ENCODE measurements at places on chromosomes 16 and 17.

DNA sequence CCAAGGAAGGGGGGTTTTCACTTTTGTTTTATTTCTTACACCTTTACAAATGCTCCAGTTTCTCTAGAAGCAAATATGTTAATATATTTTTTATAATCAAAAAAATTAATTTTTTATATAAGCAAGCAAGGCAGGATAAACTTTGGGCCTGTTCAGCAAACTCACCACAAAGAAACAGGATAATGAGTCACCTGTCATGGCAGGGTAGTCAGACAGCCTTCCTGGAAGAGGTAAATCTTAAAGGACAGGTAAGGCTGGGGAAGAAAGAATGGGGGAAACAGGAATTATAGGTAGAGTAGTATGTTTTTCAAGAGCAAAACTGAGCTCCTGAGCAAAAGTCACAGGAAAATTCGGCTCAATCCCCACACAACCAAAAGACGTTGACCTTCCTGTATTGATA lies 186.3 kb upstream of the SOX9 start:
- H3K27me3 ChIP-seq = no peaks in the 10 kb centered on the region
- H3K27ac ChIP-seq = no peak overlapping the region
- no peak overlapping the region for H3K4me3 ChIP-seq
- no peak for DNase-seq

DNA sequence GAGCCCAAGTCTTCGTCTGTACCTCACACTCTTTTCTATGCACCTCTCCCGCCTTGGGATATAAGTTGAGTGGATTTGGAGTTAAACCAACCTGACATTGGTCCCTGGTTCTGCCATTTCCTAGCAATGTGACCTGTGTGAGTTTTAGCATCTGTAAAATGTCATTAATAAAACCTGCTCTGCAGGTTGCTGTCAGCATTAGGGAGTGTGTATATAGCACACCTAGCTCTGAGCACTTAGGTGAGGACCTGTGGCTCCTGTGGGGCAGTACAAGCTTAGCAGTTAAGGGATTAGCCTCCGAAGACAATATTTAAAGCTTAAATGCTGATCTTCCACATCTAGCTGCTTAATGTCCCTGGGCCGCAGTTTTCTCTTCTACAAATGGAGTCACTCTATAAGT lies 248.0 kb downstream of the TMEM114 start:
- no peak overlapping the region for H3K27ac ChIP-seq
- H3K4me1 ChIP-seq = no peaks in the 10 kb centered on the region
- H3K36me3 ChIP-seq = no peaks in the 10 kb centered on the region
- no peak overlapping the region for H3K4me3 ChIP-seq
- DNase-seq = no peak
- H3K27me3 ChIP-seq = peaks cover 2% of the 10 kb centered on the region

GRCh38 chr16:16138034-16138635 lies 85.2 kb downstream of the ABCC6 start:
- H3K27me3 ChIP-seq = no peaks in the 10 kb centered on the region
- H3K36me3 ChIP-seq = peaks cover 50% of the 10 kb centered on the region
- H3K4me3 ChIP-seq = no peak overlapping the region
- peaks cover 11% of the 10 kb centered on the region for H3K4me1 ChIP-seq

- DNase-seq = no peak
- H3K36me3 ChIP-seq = peaks cover 19% of the 10 kb centered on the region
- peak overlapping the region; percentile 1 for H3K27ac ChIP-seq
- H3K4me3 ChIP-seq = peak overlapping the region; percentile 60
Observed at GRCh38 chr16:68079626-68080344, 5.4 kb upstream of the NFATC3 start.

- H3K27me3 ChIP-seq = no peaks in the 10 kb centered on the region
- no peak for DNase-seq
- no peak overlapping the region for H3K27ac ChIP-seq
Observed at GRCh38 chr16:68873635-68874471, 30.5 kb downstream of the TANGO6 start.

DNA sequence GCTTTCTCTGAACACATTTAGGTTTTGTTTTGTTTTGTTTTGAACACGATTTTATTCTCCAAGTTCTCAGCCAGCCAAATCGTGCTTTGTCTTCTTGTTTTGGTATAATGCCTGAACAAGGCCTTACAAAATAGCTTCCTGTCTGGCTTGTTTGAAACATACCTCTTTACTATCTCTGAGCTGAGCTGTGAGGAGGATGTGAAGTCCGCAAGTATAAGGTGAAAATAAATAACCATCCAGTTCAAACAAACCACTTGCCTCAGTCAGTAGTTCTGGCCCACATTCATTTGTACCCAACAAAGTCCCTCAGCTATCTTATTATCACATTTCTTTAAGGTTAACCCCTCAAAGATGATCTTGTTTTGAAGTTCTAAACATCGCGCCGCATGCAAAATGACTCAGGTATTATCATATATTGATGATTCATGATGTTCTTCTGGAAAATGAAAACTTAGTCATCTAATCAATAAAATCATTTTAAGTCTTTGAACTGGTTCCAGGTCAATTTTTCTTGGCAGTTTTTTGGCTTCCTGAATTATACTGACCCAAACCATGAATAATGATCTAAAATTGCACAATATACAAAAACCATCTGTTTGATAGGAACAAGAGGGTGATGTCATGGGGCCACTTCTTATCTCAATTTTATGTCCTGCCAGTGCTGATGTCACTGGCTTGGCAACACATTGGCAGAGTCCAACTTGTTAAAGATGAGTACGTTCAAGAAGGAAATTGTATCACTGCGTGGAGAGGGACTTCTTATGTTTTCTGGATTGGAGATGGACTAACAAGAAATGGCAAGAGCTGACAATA lies 694.3 kb downstream of the KCNJ2 start:
- H3K27me3 ChIP-seq = no peaks in the 10 kb centered on the region
- H3K27ac ChIP-seq = no peak overlapping the region
- no peaks in the 10 kb centered on the region for H3K36me3 ChIP-seq
- no peaks in the 10 kb centered on the region for H3K4me1 ChIP-seq

GRCh38 chr17:68403122-68403521 lies 54.2 kb downstream of the WIPI1 start:
- no peak overlapping the region for H3K4me3 ChIP-seq
- peaks cover 14% of the 10 kb centered on the region for H3K4me1 ChIP-seq
- H3K36me3 ChIP-seq = peaks cover 7% of the 10 kb centered on the region
- no peaks in the 10 kb centered on the region for H3K27me3 ChIP-seq

DNA sequence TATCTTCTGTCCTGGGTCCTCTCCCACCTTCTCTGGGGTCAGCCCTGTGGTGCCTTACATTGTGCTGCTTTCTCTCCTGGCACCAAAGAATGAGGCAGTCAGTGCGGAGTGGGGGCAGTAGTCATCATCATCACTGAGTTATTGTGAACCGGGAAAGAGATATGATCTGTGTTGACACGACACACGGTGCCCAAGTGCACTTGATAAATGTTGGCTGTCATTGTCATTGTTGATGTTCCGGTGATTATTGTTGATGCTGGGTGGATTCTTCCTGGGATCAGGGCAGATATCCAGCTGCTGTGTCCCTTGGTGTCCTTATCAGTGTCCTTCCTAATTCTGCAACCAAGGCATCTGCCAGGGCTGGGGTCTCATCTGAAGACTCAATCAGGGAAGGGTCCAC lies 121.7 kb downstream of the ABCC6 start:
- no peak for DNase-seq
- no peak overlapping the region for H3K27ac ChIP-seq
- H3K4me1 ChIP-seq = peaks cover 39% of the 10 kb centered on the region

DNA sequence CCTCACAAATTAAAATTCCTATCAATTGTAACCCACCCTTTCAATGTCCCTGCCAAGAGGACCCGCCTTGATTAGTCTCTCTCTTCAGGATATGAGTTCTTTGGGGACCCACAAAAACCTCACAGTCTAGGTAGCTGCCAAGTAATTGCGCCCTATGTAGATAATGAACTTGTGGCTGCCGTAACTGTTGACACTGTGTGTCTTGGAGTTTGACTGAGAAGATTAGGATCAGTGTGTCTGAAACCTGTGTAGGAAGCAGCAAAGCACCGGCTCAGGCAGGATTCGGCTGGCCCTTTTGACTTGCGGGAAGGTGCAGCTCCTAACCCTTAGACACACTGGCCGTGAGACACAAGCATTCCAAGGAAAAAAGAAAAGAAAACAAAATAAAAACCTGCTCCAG lies 17.8 kb upstream of the SLC6A4 start:
- H3K27ac ChIP-seq = no peak overlapping the region
- no peak overlapping the region for H3K4me3 ChIP-seq
- no peak for DNase-seq
- no peaks in the 10 kb centered on the region for H3K4me1 ChIP-seq
- H3K36me3 ChIP-seq = peaks cover 26% of the 10 kb centered on the region

GRCh38 chr17:6651919-6652452 lies 424 bp downstream of the C17orf100 start:
- peak overlapping the region; percentile 94 for H3K4me3 ChIP-seq
- DNase-seq = no peak
- no peaks in the 10 kb centered on the region for H3K27me3 ChIP-seq
- H3K27ac ChIP-seq = peak overlapping the region; percentile 63
- H3K36me3 ChIP-seq = peaks cover 12% of the 10 kb centered on the region

DNA sequence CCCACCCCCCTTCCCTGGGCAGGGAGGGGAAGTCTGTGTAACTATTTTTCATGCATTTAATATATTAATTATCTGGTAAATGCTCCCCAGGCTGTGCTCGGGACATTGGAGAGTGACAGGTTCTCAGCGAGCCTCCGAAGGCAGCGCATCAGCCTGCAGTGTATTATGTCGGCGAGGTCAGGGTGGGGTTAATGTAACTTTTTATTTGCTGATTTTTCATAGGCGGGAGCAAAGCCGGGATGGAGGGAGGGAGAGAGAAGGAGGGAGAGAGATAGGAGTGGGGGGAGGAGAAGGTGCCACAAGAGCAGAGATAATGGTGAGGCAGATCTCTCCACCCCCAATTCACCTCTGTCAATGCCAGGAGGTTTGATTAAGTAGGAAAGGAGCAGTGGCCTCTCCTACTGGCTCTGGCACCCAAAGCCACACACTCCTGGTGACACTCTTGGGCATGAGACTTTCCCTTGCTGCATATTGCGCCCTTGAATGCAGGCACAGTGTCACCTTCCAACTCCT lies 104.0 kb downstream of the MRM1 start:
- peaks cover 29% of the 10 kb centered on the region for H3K27me3 ChIP-seq
- H3K27ac ChIP-seq = no peak overlapping the region
- no peak for DNase-seq
- H3K4me3 ChIP-seq = no peak overlapping the region
- H3K36me3 ChIP-seq = no peaks in the 10 kb centered on the region
